Endothelial cell of umbilical vein (primary cell): ENCODE measurements at places on chromosomes 13 and 19. TPM values are rescaled to one million over a fixed set of nuclear protein-coding genes. Genes with fewer than 3 reads are reported as not detected.
A peak's percentile ranks its signal among the peaks of the same experiment; 100 is the strongest.

- H3K4me1 ChIP-seq = peaks cover 8% of the 10 kb centered on the region
- H3K4me3 ChIP-seq = no peak overlapping the region
- peaks cover 52% of the 10 kb centered on the region for H3K27me3 ChIP-seq
- no peak overlapping the region for H3K27ac ChIP-seq
Measured at GRCh38 chr13:36674337-36675212, 755 bp downstream of the SERTM1 start.

DNA sequence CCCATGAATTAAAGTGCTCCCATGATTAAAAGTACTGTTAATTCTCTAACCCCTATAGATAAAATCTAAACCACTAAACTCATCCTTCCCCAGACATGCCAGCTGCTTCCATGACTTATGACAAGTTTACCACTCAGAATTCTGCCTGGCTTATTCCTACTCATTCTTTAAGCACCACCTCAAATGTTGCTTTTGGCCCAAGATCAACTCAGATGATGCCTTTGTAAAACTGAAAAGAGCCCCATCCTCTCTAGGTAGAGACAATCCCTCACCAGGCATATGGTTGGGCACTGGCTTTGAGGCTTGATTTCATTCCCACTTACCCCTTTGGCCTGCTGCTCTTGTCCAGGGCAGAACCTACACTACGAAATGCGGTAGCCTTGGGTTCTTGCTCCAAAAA is 250.0 kb downstream of the DNAJC15 start:
- H3K4me3 ChIP-seq = no peak overlapping the region
- no peaks in the 10 kb centered on the region for H3K36me3 ChIP-seq
- peaks cover 18% of the 10 kb centered on the region for H3K4me1 ChIP-seq

DNA sequence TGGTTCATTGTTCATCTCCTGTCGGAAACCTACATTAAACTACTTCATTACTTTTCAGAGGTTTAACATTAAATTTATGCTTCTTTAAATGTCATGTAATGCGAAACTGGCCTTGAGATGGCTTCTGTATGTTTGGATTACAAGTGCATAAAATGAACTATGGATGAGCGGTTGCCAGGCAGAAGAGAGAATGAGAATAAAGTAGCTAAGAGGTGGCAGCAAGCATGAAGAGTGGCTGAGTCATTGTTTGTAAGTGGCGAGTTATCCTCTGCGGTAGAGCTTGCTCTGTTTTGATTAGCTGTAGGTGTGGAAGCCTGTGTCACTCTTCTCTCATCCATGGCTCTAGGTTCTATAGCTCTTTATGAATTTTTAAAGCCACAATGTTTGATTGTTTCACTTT is 1139.6 kb upstream of the PCDH9 start:
- no peak overlapping the region for H3K27ac ChIP-seq
- H3K36me3 ChIP-seq = no peaks in the 10 kb centered on the region
- DNase-seq = no peak
- no peaks in the 10 kb centered on the region for H3K4me1 ChIP-seq

- no peaks in the 10 kb centered on the region for H3K27me3 ChIP-seq
- H3K4me3 ChIP-seq = no peak overlapping the region
- no peak overlapping the region for H3K27ac ChIP-seq
- peaks cover 2% of the 10 kb centered on the region for H3K4me1 ChIP-seq
- H3K36me3 ChIP-seq = no peaks in the 10 kb centered on the region
Measured at GRCh38 chr19:48569814-48570213, 17.8 kb downstream of the SULT2B1 start.

- H3K27me3 ChIP-seq = no peaks in the 10 kb centered on the region
- no peaks in the 10 kb centered on the region for H3K36me3 ChIP-seq
- H3K4me3 ChIP-seq = no peak overlapping the region
- no peaks in the 10 kb centered on the region for H3K4me1 ChIP-seq
Measured at GRCh38 chr13:75687150-75687763, 51.1 kb downstream of the LMO7 start.

DNA sequence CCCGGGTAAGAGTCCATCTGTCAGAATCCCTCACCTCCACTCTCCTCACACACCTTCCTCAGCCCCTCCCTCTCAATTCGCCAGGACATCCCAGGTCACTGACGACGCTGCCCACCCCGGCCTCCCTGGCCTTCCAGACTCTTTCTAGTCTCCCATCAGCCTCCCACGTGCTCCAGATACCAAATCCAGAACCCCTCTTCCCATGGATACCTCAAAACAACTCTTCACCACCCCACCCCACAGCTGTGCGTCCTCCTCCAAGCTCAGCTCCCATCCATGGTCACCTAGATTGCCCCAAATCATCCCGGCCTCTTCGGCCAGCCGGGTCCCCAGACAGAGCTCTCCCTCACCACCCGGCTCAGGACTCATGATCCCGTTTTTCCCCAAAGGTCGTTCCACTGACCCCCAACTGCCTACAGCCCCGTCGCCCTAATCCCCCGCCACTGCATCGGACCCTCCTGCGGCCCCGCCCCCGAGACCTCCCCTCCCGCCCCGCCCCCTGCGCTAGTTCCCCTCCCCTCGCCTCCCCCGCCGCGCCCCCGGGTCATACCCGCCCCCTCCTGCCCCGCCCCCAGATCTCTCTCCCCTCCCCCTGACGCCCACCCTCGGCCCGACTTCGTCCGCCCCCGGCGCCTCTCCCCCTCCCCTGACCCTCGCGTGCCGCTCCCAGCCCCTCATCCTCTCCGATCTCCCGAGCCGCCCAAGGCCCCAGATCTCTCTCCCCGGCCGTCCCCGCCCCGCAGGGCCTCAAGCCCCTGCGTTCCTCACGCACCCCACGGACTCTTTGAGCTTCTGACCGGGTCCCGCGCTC is 546 bp downstream of the UBXN6 start:
- H3K4me1 ChIP-seq = peaks cover 14% of the 10 kb centered on the region
- peak overlapping the region; percentile 62 for H3K4me3 ChIP-seq
- peaks cover 16% of the 10 kb centered on the region for H3K36me3 ChIP-seq
- H3K27me3 ChIP-seq = no peaks in the 10 kb centered on the region
- peak; percentile 55 for DNase-seq

- H3K36me3 ChIP-seq = no peaks in the 10 kb centered on the region
- H3K4me3 ChIP-seq = no peak overlapping the region
- H3K4me1 ChIP-seq = no peaks in the 10 kb centered on the region
- DNase-seq = no peak
- no peaks in the 10 kb centered on the region for H3K27me3 ChIP-seq
- H3K27ac ChIP-seq = no peak overlapping the region
Measured at GRCh38 chr13:112469071-112469745, 93.1 kb downstream of the SPACA7 start.

GRCh38 chr19:29837448-29837981 is 25.7 kb downstream of the CCNE1 start:
- no peaks in the 10 kb centered on the region for H3K4me1 ChIP-seq
- no peak for DNase-seq
- no peaks in the 10 kb centered on the region for H3K27me3 ChIP-seq
- no peak overlapping the region for H3K4me3 ChIP-seq
- no peak overlapping the region for H3K27ac ChIP-seq
- H3K36me3 ChIP-seq = no peaks in the 10 kb centered on the region

GRCh38 chr19:13597640-13598039 is 91.4 kb upstream of the CACNA1A start:
- no peak overlapping the region for H3K4me3 ChIP-seq
- H3K36me3 ChIP-seq = no peaks in the 10 kb centered on the region
- H3K27me3 ChIP-seq = no peaks in the 10 kb centered on the region
- peak; percentile 66 for DNase-seq

GRCh38 chr13:95509521-95510310 is 42.8 kb upstream of the CLDN10 start:
- no peaks in the 10 kb centered on the region for H3K36me3 ChIP-seq
- no peaks in the 10 kb centered on the region for H3K27me3 ChIP-seq
- H3K27ac ChIP-seq = no peak overlapping the region
- peaks cover 6% of the 10 kb centered on the region for H3K4me1 ChIP-seq
- DNase-seq = no peak

- H3K4me1 ChIP-seq = no peaks in the 10 kb centered on the region
- peaks cover 6% of the 10 kb centered on the region for H3K27me3 ChIP-seq
- H3K4me3 ChIP-seq = no peak overlapping the region
- no peaks in the 10 kb centered on the region for H3K36me3 ChIP-seq
Measured at GRCh38 chr13:77465603-77466195, 69.8 kb upstream of the SCEL start.

Gene CPT1C
- 80.8 and 88.3 TPM in 2 replicates for polyA plus RNA-seq

Gene ETFB
- polyA plus RNA-seq = 89.9 and 99.2 TPM in 2 replicates

Gene PEAK3
- 0.03 TPM in 1 of 2 replicates, not detected in the other for polyA plus RNA-seq

Gene FFAR2
- not detected in 2 replicates for polyA plus RNA-seq

Gene ZNF729
- not detected in 2 replicates for polyA plus RNA-seq
